AG09319 (cell line): ENCODE measurements at places on chromosomes 11 and 22.

DNA sequence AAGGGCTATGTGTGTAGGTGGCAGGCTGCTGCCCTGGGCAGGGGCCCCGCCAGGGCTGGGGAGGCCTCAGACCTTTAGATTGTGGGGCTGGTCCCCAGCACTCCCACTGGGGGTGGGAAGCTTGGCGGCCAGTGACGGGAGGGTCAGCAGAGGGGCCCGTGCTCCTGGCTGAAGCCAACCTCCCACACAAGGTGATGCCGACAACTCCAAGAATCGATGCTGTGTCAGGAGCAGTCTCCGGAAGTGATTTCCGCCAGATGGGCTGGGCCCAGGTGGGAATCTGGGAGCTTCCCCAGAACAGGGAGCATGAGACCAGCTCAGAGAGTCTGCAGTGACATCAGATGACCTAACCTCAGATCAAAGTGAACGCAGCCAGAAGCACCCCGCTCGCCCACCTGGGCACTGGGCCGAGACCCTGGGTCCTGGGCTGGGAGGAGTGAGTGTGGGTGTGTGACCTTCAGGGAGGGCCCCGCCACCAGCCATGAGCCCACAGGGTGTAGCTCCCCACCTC, 7.7 kb downstream of the TRPM5 start:
- DNase-seq = no peak

- DNase-seq = no peak
Observed at GRCh38 chr11:124394408-124394807, 4.4 kb downstream of the OR8B3 start.

DNA sequence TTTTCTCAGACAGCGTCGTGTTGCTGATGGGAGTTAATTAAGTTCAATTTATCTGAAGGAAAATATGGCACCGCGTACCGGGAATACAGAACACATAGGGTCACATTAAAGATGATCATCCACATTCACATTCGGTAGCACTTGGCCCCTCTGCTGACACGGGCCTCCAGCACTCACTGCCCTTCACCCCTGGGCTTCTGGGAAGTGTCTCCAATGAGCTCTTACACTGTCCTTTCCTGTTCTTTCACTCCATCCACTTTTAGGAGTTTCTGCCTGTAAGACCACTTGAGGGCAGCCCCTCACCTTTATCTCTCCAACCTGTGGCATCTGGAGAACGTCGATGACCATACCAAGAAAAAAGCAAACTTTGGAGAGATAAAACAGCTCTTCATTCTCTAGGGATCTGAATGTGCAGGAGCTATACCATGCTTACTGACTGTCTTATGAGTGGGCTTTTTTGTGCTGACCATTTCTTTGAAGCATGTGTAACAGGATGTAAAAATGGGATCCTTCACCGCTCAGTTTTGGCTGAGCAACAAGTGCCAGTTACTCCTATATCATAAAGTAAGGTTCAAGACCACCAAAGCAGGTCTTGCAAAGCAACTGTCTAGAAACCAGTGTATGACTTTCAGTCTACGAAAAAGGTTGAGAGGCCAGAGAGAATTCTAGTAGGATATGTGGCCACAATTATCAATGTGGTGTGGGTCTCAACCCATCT, 1.1 kb upstream of the SERGEF start:
- DNase-seq = no peak

- DNase-seq = no peak
Observed at GRCh38 chr22:17633217-17633997, 4.9 kb upstream of the ATP6V1E1 start.

DNA sequence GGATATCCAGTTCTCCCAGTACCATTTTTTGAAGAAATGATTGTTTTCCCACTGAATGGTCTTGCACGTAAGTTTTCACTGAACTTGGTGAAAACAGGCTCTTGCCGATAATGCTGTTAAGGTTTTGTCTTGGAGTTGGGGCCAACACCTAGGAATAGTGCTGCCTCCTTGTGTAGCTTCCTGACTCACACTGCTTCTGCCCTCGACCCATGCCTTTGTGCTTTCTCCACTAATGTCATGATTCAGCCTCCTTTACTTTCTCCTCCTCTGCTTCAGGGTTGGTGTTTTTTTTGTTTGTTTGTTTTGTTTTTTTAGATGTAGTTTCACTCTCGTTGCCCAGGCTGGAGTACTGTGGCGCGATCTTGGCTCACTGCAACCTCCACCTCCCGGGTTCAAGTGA, 30.2 kb downstream of the SLC5A1 start:
- no peak for DNase-seq

DNA sequence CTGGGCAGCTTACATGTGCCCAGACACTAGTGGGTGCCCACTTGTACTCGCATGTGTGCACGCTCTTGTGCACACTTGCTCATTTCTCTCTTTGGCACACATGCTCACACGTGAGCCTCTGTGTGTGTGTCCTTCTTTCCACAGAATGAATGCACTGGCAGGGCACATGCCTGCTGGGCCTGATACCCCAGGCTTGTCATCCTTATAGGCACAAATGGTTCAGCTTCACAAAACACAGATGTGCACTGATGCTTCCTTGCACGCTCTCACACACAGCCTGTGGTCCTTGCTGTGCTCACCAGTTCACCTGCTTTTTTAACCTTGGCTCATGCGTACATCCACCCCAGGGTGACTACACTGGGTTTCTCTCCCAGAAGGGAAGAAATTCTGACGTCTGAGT, 174.8 kb downstream of the BUD13 start:
- no peak for DNase-seq

DNA sequence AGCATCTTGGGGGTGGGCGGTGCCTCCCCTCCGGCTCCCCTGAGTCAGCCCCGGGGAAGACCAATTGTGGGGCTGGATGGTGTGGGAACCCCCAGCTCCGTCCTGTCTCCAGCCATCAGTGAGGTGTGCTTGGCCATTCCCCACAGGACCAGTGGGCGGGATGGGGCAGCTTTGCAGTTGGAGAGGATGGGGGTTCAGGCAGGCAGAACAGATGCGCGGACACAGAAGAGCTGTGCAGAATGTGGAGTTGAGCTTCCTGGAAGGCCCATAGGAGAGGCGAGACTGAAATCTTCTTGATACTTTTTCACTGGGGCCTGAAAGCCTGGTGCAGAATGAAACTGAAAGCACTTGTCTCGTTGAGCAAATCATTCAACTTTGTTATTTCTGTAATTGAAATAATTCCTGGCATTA, 23.8 kb downstream of the PARVB start:
- no peak for DNase-seq

DNA sequence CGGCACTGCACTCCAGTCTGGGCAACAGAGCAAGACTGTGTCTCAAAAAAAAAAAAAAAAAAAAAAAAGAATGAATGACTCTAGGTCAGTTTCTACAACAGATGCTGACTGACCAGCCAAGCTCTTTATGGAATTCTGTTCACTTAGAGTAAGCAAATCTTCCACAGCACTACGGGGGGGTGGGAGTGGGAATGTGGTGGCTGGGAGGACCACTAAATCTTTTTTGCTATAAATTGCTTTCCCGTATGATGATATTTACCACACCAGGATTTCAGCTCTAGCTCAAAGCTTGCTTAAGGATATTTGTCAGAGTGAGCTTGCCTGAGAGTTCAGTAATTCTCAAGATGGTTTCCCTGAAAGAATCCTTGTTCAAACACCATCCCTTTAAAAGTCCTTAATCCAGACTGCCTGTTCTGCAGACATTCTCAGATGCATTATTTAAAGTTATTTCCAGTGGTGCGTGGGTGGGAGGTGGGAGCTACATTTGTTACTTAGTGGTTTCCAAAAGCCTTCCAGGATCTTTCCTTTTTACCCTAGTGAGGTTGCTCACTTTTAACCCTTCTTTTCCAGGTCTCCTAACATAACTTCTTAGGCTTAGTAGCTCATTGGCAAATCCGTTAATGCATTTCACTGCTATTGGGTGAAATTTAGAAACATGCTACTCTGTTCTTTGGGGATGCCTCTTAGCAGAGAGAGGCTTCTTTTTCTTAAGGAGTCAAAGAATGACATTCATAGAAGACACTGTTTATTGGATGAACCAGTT, 65.9 kb downstream of the UBASH3B start:
- no peak for DNase-seq

DNA sequence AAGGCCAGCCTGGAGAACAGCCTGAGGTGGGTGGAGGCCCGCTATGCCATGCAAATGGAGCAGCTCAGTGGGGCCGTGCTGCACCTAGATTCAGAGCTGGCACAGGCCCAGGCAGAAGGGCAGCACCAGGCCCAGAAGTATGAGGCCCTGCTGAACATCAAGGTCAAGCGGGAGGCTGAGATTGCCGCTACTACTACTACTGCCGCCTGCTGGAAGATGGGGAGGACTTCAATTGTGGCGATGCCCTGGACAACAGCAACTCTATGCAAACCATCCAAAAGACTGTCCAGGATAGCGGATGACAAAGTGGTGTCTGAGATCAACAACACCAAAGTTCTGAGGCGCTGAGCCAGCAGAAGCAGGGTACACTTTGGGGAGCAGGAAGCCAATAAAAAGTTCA, 3.1 kb upstream of the TMEM218 start:
- no peak for DNase-seq

DNA sequence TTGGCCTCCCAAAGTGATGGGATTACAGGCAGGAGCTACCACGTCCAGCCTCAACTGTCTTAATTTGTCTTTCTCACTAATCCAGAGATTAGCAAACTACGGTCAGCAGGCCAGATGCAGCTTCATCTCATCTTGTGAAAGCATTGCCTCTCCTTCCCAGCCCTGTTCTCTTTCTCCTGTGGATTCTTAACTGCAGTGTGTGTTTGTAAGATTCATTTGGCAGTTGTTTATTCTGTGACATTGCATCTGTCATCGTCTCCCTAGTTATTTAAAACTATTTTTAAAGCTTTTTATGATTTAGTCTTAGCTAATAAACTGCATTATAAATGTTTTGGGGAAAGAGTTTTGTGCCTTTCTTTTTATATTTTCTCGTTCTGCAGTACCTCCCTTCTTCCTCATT, 29.2 kb downstream of the RNF169 start:
- no peak for DNase-seq

DNA sequence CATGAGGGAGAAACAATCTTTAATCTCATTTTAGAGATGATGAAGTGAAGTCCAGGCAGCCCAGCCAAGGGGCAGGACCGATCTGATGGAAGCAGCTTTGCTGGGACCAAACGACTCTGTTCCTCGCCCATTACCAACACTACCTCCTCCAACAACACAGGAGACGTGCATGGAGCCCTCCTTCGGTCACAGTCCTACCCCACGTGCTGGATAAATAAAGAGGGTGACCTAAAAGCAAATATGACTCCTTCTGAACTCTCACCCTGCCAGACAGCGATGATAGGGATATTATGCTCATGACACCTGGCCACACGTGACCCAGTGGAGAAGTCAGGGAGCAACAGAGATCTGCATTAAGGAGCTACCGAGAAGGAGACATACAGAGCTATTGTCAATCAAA, 26.0 kb downstream of the SCGB1A1 start:
- no peak for DNase-seq

- no peak for DNase-seq
Observed at GRCh38 chr22:40213478-40213877, 35.8 kb downstream of the TNRC6B start.

- DNase-seq = no peak
Observed at GRCh38 chr11:79406376-79406775, 34.5 kb downstream of the TENM4 start.

DNA sequence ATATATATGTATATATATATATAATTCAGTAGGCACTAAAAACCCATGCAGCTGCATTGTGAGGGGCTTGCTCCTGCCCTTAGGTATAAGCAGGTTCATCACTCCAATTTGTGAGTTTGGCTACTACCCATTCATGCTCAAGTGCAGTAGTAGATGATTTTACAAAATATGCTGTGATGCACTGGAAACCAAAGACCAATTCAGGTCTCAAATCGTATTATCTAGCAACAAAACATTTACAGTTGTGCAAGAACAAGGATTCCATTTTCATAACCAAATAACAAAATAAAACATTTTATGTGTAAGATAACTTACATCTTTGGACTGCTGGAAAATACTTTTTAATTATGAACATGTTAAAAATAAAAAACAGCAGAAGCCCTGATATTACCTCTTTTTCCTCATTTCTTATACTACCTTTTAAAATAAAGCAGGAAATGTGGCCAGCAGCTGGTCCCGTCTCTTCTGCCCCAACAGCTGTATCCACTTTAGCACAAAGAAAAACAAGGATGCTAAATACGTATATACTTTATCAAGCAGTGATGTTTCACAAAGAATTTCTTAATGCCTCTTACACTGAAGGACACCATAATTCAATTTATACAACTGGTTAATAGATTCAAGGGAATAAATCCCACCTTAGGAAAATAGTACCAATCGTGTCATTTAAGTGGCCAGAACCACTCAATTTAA, 2.8 kb downstream of the CREBZF start:
- DNase-seq = no peak

DNA sequence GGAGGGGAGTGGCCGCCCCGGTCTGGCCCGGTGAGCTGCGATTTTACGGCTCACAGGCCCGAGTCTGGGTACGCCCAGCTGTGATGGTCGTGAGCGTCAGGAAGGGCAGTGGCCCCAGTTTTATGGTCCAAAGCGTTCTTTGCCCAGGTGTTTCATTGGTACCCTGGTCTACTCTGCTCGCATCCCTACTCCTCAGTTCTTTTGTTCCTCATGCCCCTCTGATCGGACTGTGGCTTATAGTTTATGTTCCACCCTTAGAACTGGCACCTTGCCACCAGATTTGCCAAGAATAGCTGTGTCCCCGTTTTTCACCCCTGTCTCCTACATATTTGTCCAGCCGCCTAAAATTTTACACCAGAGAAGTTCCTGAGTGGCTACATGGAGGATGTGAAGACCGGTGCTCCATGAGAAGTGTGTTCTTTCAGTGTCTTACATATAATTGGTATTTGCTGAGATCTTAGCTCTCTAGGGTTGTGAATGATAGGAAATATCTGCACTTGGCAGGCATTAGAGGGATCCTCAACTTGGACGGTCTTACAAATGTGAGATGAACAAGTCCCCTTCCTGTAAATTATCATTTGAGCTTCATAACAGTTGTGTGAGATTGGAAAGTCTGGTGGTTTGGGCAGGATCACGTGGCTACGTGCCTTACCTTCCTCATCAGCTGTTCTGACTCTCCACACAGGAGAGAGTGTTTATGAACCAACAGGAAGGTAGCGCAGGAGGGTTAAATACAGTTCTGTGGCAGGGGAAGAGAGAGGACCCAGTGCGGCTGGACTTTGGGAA, 1.1 kb downstream of the PANX1 start:
- DNase-seq = no peak

GRCh38 chr11:56910785-56911184, 77.9 kb upstream of the OR5AK2 start:
- no peak for DNase-seq

GRCh38 chr11:33021501-33021900, 5.8 kb downstream of the DEPDC7 start:
- DNase-seq = no peak
